Fibroblast of the aortic adventitia (primary cell): ENCODE measurements at places on chromosomes 12 and 14. TPM values are rescaled to one million over a fixed set of nuclear protein-coding genes. Genes with fewer than 3 reads are reported as not detected.

The PRPH gene
- total RNA-seq: 0.18 and 0.33 TPM in 2 replicates

The TRHDE gene
- 1.1 and 10.0 TPM in 2 replicates for total RNA-seq

The BICDL1 gene
- 1.8 TPM in 1 of 2 replicates, not detected in the other for total RNA-seq

The OAS3 gene
- 3.9 and 5.3 TPM in 2 replicates for total RNA-seq

The RFX4 gene
- not detected in 2 replicates for total RNA-seq

The DPF3 gene
- total RNA-seq: 1.3 and 16.3 TPM in 2 replicates

The ALX1 gene
- 0.63 and 1.2 TPM in 2 replicates for total RNA-seq

The BCL11B gene
- total RNA-seq: 0.09 TPM in 1 of 2 replicates, not detected in the other

The P2RX2 gene
- not detected in 2 replicates for total RNA-seq

The SERPINA9 gene
- total RNA-seq: not detected in 2 replicates

The TPH2 gene
- total RNA-seq: not detected in 2 replicates

The TEX22 gene
- total RNA-seq: 0.27 and 1.5 TPM in 2 replicates

The TMEM52B gene
- under 0.01 and 0.08 TPM in 2 replicates for total RNA-seq

The KRT3 gene
- total RNA-seq: not detected in 2 replicates

The KRT73 gene
- not detected in 2 replicates for total RNA-seq

The IL23A gene
- total RNA-seq: not detected in 2 replicates

The SERPINA4 gene
- total RNA-seq: not detected in 2 replicates
